ENCODE measurements at places on chromosomes 1 and 21. TPM values are rescaled to one million over a fixed set of nuclear protein-coding genes. Genes with fewer than 3 reads are reported as not detected.

Gene FCAMR
- not detected for total RNA-seq

Gene C4BPB
- total RNA-seq: 1.5 TPM

Gene MEX3A
- 1.7 TPM for total RNA-seq

Gene E2F2
- total RNA-seq: 2.4 TPM

Gene CADM3
- 0.14 TPM for total RNA-seq

Gene ASCL5
- total RNA-seq: 0.16 TPM

Gene KLHDC9
- total RNA-seq: 2.1 TPM

Gene MYOC
- total RNA-seq: not detected

Gene LIN28A
- total RNA-seq: not detected

Gene SPAG17
- total RNA-seq: not detected

Gene EXTL2
- total RNA-seq: 6.6 TPM

Gene HSPB7
- total RNA-seq: not detected
